ENCODE measurements at places on chromosomes 3 and 15.

DNA sequence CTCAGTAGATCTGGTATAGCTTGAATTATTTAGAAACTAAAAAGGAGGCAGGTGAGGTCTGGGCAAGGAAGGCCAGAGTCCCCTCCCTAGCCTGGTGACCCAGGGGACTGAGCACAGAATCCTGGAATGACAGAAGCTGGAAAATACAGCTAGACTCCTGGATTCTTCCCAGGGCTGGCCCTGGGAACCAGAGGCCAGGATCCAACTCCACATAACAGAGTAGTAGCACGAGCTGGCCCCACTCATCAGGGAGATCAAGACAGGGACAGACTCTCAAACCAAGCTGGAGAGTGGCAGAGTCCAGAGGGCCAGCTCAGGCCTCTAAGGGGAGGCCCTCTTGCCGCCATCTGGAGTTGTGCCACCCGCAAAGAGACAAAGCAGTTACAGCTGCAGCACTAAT, 10.7 kb downstream of the VIPR1 start:
- DNase-seq: no peak

- DNase-seq: peak; percentile 33
Observed at GRCh38 chr15:44788748-44789147, 52.4 kb downstream of the TRIM69 start.

GRCh38 chr15:57485869-57486268, 105.8 kb upstream of the MYZAP start:
- no peak for DNase-seq

GRCh38 chr15:29021857-29022256, 136.1 kb downstream of the APBA2 start:
- DNase-seq: no peak

DNA sequence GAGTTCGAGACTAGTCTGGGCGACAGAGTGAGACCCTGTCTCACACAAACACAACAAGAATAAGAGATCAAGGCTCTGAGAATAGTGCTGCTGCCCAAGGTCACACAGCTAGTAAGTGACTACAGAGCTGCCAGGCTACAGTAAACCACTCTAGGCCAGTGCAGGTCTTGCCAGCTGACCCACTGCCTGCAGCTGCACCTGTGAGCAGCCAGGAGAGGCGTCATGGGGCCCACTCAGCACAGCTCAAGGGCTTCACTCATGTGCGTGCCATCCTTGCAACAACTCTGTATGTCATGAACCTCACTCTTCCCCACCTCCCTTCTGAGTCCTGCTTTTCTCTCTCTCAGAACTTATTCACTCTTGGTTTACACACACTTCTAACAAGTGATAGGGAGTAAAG, 176.7 kb downstream of the SMAD6 start:
- no peak for DNase-seq
